DMS79 treated with DMSO at 0.1 percent for 48 hours (cell line): ENCODE measurements at places on chromosomes 5 and 9.
A peak's percentile ranks its signal among the peaks of the same experiment; 100 is the strongest.

GRCh38 chr9:82255481-82256176 lies 267.1 kb downstream of the SPATA31D1 start:
- DNase-seq = no peak

- no peak for DNase-seq
These were observed 142.6 kb downstream of the INSYN2B start for GRCh38 chr5:169837686-169838085.

- DNase-seq = no peak
These were observed 98.2 kb upstream of the GRHPR start for GRCh38 chr9:37324261-37324683.

DNA sequence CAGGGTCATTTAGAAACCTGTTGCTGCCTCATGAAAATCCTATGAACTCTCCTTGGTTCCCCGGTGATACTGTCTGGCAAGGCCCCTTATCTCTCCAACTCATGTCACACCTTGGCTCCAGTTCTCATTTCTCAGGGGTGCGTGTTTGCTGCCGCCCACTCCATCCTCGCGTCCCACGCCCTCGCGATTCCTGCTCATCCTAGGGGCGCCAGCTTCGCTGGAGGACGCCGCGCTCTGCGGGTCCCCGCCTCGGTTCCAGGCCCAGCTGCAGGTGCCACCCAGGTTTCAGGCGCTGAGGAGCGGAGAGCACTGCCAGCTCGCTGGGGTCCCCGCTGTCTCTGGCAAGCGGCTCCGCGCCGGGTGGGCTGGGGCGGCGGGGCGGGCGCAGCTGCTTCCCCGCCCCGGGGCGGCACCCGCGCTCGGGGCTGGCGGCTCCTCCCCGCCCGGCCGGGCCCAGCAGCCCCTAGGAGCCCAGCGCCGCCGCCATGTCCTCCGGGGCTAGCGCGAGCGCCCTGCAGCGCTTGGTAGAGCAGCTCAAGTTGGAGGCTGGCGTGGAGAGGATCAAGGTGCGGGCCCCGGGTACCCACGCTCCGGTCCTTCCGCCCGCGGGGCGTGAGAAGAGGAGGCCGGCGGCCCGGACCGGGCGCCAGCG lies at the start of gene GNG10:
TSS of gene GNG10 (plus strand) at position 456 of the 652 bp plus-strand sequence. CDS start at position 486, 30 bp downstream.
- peak; percentile 19 for DNase-seq

DNA sequence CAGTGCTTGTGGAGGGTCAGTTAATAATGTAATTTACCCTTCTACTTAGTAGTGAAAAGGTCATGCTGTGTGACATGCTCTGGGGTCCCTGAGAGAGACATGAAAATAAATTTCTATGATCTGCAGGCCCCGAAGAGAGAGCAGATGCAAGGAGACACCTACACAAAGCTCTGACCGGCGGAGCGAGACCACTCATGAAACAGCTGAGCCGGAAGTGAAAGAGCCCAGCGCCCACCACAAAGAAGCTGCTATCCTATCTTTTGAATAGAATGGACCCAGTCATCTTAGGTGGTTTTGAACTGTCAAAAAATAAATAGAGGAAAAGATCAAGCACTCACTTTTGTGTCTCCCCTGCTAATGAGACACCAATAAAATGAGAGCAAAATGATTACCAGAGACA lies 190.0 kb downstream of the MED10 start:
- peak; percentile 27 for DNase-seq

DNA sequence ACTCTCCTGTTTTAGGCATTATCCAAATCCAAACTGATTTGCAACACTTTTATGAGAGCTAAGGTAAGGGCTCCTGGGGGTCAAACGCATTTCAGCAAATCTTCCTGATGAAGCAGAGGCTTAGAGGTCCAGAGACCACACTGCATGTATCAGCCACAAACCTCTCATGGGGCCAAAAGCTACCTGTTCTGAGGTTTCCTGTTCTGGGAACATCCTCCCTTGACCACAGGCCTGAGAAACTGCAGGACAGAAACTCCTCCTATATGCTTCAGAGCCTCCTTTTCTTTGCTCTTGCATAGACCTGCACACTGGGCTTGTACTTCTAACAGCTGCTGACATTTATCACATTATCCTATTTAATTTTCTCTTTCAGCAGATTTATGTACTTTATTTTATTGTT lies 92.6 kb downstream of the OR2K2 start:
- no peak for DNase-seq

DNA sequence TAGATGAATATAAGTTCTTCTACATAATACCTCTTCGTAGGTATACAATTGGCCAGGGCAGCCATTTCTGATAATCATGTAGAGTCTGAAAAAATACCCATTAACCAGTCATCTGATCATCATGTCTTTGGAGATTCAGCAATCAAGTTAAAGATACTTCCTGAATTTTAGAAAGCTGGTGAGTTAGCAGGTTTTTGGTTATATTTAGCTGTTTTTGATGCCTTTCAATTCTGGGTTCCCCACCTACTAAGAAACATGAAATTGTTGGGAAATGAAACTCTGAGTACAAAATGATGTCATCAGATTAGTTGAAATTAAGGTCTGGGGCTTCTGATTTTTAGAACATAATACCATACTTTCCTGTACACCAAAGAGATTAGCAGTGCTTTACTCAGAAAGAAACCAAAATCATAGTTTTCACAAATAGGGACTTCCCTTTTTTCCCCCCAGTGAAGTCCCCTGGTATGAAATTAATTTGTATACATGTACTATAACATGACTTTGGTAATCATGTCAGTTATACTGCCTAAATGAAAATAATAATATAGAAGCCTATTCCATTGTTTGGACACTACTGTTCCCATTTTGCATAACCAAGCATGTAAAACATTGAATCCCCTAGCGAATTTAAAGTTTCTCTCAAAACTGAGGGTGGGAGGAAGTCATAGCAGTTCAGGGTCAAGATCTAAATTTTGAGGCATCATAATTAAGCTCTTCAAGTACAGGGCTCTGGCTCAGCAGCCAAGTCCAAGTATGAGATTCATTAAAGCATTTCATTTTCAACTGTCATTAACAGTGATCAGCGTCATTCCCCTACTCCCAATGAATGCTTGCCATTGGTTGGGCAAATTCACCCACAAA lies 17.9 kb downstream of the PRLR start:
- DNase-seq = no peak

DNA sequence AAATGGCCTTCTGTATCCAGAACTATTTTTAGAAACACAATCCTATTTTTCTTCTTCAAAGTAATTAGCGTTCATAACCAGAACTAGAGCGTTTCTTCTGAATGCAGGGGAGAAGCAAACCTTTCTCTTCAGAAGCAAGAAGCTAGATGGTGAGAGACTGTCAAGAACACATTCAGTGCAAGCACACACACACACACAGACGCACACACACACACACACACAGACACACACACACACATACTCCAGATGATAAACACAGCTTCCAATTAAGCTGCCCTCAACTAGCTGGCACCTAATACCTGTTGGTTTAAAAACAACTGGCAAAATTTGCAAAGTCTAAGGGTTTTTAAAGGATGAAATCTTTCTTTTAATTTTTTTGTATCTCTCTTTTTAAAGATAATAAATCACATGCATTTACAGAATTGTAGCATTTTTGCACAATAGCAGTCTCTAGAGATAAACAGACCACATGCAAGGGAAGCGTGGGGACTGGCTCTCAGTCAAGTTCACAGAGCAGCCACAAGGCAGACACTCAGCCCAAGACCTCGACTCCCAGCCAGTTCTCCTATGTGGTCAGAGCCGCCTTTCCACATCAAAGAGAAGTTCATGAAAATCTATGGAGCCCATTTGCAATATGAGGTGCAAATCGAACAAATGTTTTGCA lies 138.5 kb downstream of the TTLL11 start:
- peak; percentile 64 for DNase-seq

GRCh38 chr9:131627326-131627647 lies 82.0 kb downstream of the PRRT1B start:
- DNase-seq = no peak

- no peak for DNase-seq
These were observed 58.1 kb downstream of the GOLPH3 start for GRCh38 chr5:32115985-32116384.

- DNase-seq = no peak
These were observed 31.9 kb upstream of the SSBP2 start for GRCh38 chr5:81782811-81783210.

DNA sequence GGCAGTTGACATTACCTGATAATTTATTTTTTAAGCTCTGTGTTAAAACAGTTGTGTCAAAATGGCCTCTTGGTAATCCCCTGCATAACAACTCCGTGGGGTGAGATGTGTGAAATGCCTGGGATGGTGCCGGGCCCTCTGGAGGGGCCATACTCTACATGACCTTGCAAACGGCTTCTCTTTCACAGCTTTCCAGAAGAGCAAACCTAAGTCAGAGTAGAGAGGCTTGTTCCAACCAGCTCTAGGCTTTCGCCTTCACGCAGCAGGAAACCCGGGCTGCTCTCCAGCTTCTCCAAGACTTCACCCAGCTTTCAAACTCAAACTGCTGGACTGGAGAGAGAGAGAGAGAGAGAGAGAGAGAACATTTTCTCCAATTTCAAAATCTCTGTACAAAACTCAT lies 120.1 kb downstream of the SNX18 start:
- no peak for DNase-seq

GRCh38 chr9:114001794-114002261 lies 76.3 kb downstream of the AMBP start:
- DNase-seq = no peak

DNA sequence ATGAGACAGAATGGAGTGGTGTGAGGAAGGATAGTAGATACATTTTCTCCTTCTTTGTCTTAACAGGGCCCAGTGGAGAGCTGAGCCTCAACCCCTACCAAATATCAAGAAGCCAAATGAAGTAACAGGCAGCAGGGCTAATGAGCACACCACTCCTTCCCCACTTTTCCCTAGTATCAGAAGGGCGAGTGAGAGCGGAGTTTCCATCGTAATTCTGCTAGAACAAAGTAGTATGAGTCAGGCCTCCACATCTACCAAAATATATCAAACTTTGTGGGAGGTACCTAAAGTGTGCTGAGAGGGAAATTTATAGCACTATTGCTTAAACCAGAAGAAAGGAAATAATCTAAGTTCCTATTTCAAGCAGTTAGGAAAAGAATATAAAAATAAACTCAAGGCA lies 769.0 kb upstream of the RGMB start:
- DNase-seq = no peak
